ENCODE measurements at places on chromosomes 11 and 22. TPM values are rescaled to one million over a fixed set of nuclear protein-coding genes. Genes with fewer than 3 reads are reported as not detected.
A peak's percentile ranks its signal among the peaks of the same experiment; 100 is the strongest.

Gene TMEM132A
- total RNA-seq: 1.6 TPM

Gene GLYAT
- not detected for total RNA-seq

Gene IFTAP
- 1.5 TPM for total RNA-seq

GRCh38 chr22:25746012-25746373, 4.0 kb downstream of the MYO18B start:
- H3K27ac ChIP-seq: no peak overlapping the region
- H3K4me1 ChIP-seq: no peaks in the 10 kb centered on the region
- H3K27me3 ChIP-seq: no peaks in the 10 kb centered on the region
- DNase-seq: no peak
- H3K4me3 ChIP-seq: no peak overlapping the region

DNA sequence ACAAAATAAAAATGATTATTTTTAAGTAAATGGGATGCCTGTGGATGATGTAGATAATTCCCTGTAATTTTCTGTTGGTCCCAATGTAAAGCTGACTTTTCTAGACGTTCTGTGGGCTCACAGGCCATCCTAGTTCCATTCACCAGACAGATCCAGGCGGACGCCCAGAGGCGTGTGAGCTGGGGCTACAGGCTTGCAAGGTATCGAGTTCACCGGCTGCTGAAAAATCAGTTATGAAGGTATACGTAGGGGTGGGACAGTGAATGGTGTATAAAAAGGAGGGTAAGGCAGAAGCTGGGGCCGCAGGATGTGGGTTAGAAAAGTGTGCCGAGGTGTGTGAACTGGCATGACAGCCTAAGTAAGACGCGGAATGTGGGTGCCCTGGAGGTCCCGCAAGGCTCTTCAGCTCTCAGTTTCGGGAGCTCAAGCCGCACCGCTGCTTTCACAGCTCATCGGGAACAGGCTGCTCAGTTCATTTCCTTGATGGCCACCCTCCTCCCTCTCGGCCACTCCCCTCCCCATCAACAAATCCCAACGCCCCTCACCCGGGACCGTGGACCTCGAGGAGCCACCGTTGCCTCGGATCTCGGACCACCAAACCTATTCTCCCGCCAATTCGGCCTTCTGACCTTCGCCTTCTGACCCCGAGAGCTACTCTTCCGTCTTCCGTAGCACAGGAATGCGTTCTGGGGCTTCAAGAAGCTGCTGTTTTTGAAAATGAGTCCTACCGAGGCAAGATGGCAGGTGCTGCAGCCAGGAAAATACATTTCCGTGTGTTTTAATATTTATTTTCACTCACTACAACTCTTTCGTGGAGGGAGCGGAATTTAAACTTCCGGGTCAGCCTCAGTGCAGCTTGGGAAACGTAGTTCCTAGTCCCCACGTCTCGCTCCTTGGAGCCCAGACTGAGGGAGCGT, at the start of gene XNDC1N:
Gene XNDC1N (minus strand): TSS at position 775 of the 917 bp plus-strand sequence. CDS start 5,241 bp downstream, outside the sequence.
- no peaks in the 10 kb centered on the region for H3K27me3 ChIP-seq
- H3K4me3 ChIP-seq: peak within 1 kb of the TSS; percentile 99
- peaks cover 23% of the 10 kb centered on the region for H3K4me1 ChIP-seq
- DNase-seq: peak; percentile 83
- H3K27ac ChIP-seq: peak within 1 kb of the TSS; percentile 91
- no peaks in the 10 kb centered on the region for H3K36me3 ChIP-seq

GRCh38 chr11:67705264-67705663, 30.8 kb upstream of the ALDH3B2 start:
- no peak overlapping the region for H3K27ac ChIP-seq
- DNase-seq: no peak
- H3K4me1 ChIP-seq: no peaks in the 10 kb centered on the region
- H3K4me3 ChIP-seq: no peak overlapping the region
- no peaks in the 10 kb centered on the region for H3K36me3 ChIP-seq
- no peaks in the 10 kb centered on the region for H3K27me3 ChIP-seq

DNA sequence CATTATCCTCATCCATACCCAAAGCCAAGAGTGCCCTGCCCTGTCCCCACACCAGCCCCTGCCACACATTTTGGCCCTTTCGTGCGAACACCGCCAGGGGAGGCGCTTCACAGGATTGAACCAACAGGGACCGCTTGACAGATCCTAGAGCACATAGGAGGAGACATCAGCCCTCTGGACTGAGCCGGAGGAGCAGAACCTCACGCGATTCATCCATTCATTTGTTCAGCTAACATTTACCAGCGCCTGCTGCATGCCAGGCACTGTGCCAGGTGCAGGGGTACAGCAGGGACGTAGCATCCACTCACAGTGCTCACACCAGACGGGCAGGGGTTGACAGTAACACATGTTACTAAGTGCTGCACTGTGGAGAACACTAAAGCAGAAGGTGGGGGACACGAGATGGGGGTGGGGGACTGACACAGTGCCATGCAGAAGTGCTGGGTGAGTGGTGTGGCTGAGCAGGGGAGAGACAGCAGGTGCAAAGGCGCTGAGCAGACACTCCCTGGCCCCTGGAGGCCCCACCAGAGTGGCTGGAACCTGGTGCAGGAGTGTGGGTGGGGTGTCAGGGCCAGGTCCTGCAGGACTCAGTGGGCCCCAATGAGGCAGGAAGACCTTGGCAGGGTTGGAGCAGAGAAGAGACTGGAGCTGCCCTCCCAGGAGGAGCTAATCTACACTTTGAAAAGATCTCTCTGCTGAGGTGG, 3.4 kb downstream of the GNAZ start:
- H3K4me3 ChIP-seq: no peak overlapping the region
- peaks cover 3% of the 10 kb centered on the region for H3K27me3 ChIP-seq
- H3K36me3 ChIP-seq: no peaks in the 10 kb centered on the region
- DNase-seq: no peak

DNA sequence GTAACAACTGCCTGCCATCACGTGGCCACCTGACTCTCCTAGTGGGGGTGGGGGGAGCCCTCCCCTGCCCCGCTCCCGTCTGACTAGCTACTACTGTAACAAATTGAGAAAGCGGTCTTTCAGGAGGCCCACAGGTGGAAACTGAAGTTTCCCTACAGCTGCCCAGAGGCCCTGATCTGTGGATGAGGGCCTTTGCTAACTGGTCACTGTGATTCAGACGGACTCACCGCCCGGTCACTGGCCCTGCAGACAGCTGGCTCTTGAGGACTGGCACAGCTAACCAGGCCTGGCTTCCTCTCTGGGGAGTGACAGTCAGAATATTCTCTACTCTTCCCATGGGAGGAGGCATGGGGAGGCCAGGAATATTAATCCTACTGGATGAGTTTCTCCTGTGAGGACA, 116.8 kb downstream of the ARHGAP8 start:
- no peaks in the 10 kb centered on the region for H3K4me1 ChIP-seq
- H3K4me3 ChIP-seq: no peak overlapping the region
- no peak overlapping the region for H3K27ac ChIP-seq
- DNase-seq: no peak
- H3K27me3 ChIP-seq: peaks cover 25% of the 10 kb centered on the region

DNA sequence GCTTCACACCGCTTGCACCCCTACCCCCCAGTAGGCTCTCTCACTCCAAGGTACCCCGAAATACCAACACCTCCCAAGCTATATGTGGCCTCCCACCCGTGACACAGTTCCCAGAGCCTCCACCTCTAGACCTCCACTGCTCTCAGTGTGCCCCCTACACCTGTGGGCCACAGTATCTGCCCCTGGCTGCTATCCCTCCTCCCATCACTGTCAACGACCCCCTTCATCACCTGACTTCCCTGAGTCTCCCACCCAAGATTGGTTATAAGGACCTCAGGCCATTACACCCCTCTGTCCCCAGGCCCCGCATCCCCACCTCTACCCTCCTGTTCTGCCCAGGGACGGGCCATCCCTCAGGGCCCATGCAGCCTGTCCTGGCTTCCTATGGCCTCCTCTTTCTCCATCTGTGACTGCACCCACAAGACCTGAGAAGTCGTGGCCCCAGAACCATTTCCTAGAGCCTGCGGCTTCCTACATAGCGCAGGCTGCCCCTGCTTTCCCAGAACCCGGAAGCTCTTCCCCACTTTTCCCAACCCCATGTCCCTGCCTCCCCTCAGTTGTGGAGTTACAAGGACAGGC, 734 bp downstream of the ACR start:
- H3K36me3 ChIP-seq: no peaks in the 10 kb centered on the region
- DNase-seq: peak; percentile 6
- peaks cover 28% of the 10 kb centered on the region for H3K27me3 ChIP-seq
- H3K4me3 ChIP-seq: no peak overlapping the region
- H3K27ac ChIP-seq: no peak overlapping the region
